ENCODE measurements at places on chromosomes 2 and 18.

DNA sequence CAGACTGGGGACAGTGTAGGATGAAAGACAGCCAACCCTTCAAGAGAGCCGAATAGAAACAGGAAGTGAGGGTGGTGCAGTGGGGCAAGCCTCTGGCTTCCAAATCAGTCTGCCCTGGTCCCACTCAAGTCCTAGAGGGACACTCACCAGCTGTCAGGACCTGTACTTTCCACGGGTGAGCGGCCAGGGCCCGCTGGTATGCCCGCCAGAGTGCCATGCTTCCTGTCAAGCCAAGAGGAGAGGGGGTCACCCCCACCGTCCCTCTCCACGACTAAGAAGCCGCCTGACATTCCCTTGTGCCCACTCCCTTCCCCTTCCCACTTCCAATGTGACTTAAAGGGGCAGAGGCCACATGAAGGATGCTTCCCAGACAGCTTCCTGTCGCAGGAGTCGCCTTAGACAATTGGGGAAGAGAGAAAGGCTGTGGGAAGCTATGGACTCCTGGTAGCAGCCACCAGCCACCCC lies 564 bp downstream of the MPV17 start:
- DNase-seq: peak; percentile 46

DNA sequence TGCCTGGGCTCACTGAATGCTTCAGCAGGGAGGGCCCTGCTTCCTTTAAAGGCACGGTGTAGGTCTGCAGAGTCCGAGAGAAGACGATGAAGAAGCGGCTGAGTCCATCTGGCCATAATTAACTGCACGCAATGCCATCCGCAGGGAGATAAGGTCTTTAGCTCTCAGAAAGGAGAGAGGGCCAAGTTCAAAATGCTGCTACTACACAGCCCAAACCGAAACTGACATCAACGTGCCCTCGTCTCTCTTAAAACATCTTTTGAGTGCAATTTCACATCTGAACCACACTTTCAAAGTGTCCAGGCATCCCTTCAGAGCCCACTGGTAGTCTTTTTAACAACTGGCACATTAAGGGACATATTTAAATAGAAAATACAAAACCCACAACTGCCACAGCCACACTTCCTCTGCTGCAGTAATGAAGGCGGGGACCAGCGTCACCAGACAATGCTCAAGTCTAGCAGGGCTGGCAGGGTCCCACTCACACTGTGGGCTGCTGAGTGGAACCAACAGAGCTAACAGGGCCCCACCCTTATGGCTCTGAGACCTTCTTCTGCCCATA lies 35.8 kb downstream of the ST3GAL5 start:
- DNase-seq: no peak

GRCh38 chr2:120539937-120540718 lies 194.2 kb downstream of the INHBB start:
- DNase-seq: peak; percentile 93

GRCh38 chr2:168469281-168469988 lies 13.4 kb downstream of the CERS6 start:
- no peak for DNase-seq

GRCh38 chr18:34991152-34991551 lies 50.1 kb upstream of the MAPRE2 start:
- no peak for DNase-seq

GRCh38 chr2:171244466-171244969 lies 83.8 kb upstream of the TLK1 start:
- peak; percentile 56 for DNase-seq

GRCh38 chr2:197358931-197359330 lies 48.4 kb upstream of the ANKRD44 start:
- no peak for DNase-seq

GRCh38 chr2:12430407-12431133 lies 286.2 kb upstream of the TRIB2 start:
- no peak for DNase-seq

All from mesendoderm (in vitro differentiated cells).